SHP77 treated with DMSO at 0.1 percent for 48 hours (cell line): ENCODE measurements at places on chromosomes 1 and 21.

DNA sequence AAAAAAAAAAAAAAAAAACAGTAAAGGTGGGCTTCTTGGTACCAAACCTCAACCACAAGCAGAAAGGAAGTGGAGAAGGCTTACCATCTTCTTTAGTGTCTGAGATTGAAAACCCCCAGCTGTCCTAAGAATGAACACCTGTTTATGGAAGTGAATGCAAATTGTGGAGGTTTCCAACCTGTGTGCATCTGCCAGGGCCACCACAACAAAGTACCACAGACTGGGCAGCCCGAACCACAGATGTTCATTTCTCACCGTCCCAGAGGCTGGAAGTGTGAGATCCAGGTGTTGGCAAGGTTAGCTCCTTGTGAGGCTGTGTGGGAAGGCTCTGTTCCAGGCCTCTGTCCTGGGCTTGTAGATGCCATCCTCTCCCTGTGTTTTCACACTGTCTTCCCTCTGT, 348.7 kb downstream of the SETD4 start:
- DNase-seq, result no peak

DNA sequence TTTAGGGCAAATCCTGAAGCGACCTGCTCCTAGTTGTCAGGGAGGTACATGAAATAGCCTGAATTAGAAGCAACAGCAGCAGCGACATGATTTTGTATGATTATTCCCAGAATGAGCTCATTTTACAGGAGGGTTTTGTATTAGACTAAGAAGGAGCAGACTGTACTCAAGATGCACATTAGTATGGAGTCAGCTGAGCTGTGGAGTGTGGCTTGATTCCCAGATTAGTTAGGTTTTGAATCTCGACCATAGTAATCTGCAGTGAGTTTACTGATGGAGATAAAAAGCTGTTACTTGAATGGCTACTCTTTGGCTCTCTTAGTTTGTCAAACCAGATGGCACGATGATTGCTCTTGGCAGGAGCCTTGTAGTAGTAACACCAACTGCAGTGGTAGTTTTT, 143.1 kb downstream of the PHTF1 start:
- DNase-seq, result no peak

DNA sequence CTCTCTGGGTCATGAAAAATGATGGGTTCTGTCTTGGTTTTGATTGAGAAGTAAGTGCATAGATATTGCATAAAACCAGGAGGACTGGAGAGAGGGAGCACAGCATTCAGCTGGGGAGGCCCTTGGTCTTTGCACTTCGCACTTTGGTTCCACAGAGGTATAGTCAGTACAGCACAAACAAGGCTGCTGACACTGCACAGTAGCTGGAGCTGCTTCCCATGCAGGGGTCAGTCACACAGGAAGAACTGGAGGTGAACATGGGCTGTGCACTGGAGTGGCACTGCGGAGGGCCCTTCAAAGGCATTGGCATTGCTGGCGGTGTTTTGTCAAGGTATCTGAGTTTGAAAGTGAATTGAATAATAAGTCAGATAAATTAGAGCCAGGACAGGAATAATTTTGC, 4.5 kb upstream of the LCE2D start:
- DNase-seq, result no peak

- DNase-seq, result no peak
These were observed 14.9 kb upstream of the HMGCS2 start for GRCh38 chr1:119783354-119784185.

DNA sequence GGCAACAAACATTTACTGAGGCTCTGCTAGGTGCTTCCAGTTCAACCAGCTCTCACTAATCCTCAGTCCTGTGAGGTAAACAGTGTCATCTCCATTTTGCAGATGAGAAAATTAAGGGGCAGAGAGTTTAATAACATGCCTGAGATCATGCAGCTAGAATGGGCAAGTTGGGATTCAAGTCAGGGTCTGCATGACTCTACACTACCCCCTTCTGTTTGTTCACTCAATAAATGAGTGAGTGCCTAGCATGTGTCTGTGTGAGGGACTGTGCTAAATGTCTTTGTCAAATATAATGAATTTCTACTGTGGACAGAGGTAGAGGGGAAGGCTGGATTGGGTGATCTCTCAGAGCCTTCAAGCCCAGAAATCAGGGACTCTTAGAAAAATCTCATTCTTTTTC, 4.5 kb downstream of the PEF1 start:
- no peak for DNase-seq

DNA sequence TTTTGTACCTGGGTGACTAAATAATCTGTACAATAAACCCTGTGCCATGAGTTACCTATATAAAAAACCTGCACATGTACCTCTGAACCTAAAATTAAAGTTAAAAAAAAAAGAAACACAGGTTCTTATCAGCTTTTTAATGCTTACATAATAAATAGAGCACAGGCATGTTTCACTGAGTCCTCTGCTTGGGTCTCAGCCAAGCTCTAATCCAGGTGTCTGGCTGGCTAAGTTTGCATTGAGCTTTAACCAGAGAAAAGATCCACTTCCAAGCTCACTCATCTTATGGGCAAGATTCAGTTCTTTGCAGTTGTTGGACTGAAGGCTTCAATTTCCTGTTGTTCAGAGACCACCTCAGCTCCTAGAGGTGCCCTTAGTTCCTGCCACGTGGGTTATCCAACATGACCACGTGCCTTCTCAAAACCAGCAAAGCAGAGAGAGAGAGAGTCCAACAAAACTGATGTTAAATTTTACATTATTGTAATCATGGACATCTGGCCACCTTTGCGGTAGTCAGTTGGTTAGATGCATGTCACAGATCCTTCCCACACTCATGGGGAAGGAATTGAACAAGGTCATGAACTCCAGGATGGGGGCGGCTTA, 68.2 kb upstream of the TMPRSS2 start:
- DNase-seq, result no peak

DNA sequence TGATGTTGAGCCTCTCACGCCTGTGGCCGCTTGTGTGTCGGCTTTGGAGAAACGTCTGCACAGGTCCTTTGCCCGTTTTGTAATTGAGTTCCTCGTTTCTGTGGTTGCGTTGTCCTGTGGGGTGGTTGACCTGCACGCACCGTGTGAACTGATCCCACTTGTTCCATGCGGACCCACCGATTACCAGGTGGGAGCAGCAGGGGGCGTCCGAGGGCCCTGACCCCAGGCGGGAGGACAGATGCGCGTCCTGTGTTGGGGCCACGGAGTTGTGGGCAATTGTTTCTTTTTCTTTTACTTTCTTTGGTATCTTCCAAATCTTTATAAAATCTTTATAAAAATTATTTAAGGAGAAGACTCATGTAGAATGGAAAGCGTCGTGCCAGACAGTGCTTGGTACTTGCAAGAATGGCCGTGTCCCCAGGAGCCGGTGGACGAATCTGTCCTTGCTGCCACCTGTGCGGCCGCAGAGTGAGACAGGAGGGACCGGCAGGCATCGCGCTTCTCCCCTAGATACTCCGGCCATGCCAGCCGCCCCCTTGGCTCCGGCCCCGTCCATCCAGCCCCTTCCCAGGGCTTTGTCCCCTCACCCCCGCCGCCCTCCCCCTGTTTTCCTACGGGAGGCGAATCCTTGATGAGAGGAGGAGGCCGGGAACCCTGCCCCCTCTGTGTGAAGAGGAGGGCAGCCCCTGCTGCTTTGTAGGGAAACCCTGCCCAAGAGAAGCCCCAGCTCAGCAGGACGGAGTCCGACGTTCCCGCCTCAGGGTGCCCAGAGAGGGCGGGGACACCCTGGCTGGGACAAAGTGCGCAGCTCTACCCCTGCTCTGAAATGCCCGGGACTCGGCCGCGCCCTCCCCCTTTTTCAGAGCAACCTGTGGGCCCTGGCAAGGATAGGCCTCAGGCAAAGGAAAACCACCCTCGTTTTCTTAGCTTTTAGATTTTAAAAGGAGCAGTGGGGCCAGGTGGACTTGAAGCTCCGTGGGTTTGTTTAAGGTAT, 41.7 kb downstream of the PRKCZ start:
- DNase-seq, result no peak

DNA sequence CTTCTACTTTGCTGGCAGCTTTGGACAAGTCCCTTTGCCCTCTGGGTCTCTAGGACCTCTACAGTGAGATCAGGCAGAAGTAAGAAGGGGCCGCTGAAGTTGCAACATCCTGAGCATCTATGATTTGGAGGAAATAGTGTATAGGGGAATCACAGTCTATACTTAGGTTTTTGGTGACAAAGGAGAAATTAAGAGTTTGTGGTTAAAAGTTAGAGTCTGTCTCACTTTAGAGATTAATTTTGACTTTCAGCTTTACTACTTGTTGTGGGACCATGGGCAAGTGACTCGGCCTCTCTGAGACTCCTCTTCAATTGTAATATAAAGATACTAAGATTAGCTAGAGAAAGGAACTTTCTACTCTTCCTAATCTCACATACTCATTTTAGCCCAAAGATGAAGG, 33.1 kb upstream of the LMX1A start:
- no peak for DNase-seq

DNA sequence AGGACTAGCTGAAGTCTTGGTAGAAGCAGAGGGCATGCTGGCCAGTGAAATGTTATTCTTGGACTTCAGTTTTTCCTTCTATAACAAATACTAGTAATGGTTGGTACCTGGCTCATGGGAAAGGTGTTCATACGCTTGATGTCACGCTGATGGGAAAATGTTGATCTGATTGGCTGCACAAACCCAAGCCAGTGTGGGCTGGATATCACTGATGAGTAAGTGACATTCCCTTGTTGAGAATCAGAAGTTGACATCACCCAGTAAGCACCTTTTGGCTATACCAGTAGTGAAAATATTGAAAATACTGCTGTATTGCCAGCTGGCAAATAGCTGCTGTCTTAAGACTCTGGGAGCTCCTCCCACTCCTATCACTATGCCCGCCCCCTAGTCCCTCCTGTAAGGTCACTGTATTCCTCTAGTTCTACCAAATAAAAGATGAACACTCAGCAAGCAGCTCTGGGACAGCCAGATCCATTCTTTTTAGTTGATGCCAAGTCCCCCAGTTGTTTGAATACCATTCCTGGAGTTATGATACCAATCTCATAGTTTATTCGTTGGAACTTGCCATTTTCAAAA, 168.2 kb downstream of the GRIK1 start:
- no peak for DNase-seq

- peak; percentile 36 for DNase-seq
These were observed 1.0 kb downstream of the DNAJB4 start for GRCh38 chr1:78005755-78006154.

DNA sequence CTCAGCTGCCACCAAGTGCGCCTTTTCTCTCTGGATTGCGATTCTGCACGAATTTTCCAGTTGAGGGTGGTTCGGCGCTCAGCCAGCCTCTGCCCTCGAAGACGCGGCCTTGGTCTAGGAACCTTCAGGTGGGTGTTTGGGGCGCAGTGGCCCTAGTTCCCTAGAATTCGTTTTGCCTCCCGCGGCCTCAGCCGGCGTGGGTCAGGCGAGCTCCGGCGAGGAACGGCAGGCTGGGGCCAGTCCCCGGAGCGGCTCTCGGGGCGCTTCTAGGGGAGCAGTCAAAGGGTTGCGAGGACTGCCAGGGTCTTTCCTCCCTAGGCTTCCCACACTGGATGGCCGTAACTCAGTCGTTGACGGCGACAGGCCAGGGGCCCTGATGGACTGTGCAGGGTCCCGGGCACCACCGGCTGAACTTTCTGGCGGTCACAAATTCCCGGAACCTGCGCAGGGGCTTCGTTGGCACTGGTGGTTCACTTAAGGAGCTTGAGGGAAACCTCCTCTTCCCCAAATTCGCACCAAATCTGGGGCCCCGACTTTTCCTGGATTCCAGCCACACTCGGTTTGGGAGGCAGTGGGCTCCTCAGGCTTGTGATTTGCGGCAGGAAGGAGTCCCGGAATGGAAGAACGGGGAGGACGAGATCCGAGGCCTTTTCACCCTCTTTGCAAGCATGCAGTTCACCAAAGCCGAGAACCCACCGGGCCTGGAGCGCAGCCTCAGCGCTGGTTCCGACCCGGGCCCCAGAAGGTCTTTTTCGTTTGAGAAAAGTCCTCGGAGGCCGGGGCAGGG, 1.2 kb downstream of the DMBX1 start:
- DNase-seq, result no peak

DNA sequence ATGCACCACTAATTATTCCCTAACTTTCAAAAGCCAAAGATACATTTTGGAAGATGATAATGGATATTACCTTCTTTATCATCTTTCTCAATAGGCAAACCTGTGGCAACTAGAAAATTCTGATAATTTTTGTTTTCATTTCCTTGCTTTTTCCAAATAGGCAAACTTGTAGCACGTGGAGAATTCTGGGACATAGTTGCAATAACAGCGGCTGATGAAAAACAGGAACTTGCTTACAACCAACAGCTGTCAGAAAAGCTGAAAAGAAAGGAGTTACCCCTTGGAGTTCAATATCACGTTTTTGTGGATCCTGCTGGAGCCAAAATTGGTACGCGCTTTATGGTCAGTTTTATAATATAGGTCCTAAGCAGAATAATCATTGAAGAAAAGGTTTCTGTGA, 1.5 kb downstream of the FPGT start:
- no peak for DNase-seq

- no peak for DNase-seq
These were observed 142.6 kb downstream of the SMYD3 start for GRCh38 chr1:246364415-246364941.

DNA sequence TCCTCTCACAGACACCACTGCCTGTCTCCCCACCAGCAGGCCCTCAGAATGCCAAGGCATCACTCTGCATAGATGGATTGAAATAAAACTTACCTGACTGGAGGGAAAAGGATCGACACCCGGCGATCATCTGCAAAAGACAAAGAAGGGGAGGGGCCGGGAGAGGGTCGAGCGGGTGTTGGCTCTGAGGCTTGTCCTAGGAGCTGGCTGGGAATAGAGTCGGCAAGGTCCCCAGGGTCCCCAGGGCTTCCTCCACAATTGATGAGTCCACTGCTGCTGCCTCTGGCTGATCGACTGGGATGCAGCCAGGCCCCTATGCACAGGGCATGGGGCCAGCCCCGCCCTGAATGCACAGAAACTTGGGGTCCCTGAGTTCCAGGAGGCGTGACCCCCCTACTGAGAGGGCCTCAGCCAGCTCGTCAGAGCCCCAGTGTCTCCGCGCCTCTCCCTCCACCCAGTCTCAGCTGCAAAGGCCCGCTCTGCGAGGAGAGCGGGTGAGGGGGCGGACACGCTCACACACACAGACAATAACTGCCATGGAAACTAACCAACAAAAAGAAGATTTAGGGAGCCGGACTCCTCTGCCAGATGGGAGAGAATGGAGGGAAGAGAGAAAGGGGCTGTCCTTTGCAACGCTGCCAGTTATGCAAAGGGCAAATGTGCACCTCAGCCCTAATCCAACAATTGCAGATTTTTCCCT, at the start of gene KLHDC8A:
TSS of gene KLHDC8A (minus strand) at position 483 of the 700 bp plus-strand sequence. CDS start 13,318 bp downstream, outside the sequence.
- no peak for DNase-seq

DNA sequence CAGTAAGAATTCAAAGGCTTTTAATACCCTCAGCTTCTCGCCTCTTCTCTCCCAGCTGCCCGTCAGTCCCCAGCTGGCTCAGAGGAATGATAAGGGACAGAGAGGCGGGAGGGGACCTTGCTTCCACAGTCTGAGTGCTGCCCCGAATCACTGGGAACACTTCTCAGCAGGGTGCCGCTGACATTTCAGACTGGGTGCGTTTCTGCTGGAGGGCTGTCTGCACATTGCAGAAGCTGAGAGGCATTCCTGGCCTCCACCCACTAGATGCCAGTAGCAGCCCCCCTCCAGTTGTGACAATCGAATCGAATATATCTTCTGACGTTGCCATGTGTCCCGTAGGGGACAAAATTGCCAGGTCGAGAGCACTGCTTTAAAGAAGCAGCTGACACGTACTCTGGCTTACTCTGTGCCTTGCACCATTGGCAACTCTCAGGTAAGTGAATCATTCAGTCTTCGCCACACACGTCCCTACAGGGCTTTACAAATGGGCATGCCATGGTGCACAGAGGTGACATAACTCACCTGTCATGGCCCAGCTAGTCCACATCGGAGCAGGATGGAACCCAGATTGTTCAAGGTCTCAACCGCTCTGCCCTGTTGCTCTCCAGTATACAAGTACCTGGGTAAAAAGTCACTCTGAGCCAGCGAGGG, 23.9 kb downstream of the CTNNBIP1 start:
- no peak for DNase-seq

GRCh38 chr1:63522891-63523728, at the start of the genes EFCAB7 and ITGB3BP:
TSS of gene EFCAB7 (plus strand) at chr1:63523525. CDS start at chr1:63525573, 2,048 bp downstream.
TSS of gene ITGB3BP (minus strand) at chr1:63523225. CDS start at chr1:63523133, 92 bp downstream.
- DNase-seq, result peak; percentile 93
